ENCODE measurements at places on chromosomes 3 and 15. TPM values are rescaled to one million over a fixed set of nuclear protein-coding genes. Genes with fewer than 3 reads are reported as not detected.
A peak's percentile ranks its signal among the peaks of the same experiment; 100 is the strongest.

DNA sequence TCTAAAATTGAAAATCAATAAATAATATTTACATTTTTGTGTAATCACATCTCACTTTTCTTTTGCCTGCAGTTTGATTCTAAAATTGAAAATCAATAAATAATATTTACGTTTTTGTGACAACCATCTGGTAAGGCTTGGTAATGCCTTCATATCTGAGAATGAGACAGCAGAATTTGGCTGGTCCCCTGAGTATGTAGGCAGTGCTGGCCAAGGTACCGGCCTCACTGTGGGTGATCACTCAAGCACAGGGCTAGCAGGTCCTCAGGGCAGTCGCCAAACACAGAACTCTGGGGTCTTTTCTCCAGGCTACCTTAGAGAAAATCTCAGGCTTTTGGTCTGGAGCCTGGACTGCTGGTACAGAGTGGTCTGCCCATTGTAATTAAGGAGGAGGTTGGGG is 26.2 kb downstream of the RTP3 start:
- no peak for DNase-seq

Gene ANKUB1
- total RNA-seq = not detected

DNA sequence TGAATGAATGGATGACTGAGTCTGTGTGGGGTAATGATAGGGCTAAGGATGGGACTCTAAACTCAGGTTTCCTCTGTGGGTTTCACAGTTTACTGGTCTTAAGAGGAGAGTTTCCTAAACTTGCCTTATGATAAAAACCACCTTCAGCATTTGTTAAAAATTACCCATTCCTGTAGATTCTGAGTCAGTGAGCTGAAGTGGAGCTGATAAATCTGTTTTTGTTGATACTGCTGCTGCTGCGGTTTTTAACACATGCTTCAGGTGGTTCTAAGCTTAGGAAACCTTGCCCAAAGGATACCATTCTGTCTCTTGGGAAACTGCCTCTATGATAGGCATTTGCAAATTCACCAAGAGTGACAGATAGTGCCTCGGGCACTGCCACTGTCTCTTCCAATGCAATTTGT is 52.6 kb downstream of the MECOM start:
- peak; percentile 14 for DNase-seq

Gene RTP4
- total RNA-seq = 0.78 TPM

DNA sequence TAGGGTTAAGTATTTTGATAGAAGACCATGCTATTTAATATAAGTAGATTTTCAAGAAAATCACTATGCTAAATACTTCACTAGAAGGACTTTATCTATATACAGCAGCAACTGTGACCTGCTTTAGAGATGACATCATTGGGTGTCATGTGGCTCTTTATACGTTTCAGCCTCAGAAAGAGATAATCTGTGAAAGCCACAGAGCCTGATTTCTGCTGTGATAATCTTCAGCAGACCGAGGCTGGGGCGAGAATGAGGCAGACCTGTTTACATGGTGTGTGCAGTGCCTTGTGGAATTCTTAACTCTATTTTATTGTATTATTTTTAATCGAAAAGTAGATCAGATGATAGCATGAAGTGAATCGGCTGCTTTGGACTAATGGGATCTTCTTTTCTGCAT is 471.2 kb downstream of the MFSD1 start:
- DNase-seq = no peak

GRCh38 chr3:184822654-184823053 is 10.7 kb downstream of the VPS8 start:
- DNase-seq = no peak

Gene UBAP1L
- total RNA-seq = 0.05 TPM

Data from A172 (cell line).